GM12864 (cell line): ENCODE measurements at places on chromosomes 5 and 9.
A peak's percentile ranks its signal among the peaks of the same experiment; 100 is the strongest.

DNA sequence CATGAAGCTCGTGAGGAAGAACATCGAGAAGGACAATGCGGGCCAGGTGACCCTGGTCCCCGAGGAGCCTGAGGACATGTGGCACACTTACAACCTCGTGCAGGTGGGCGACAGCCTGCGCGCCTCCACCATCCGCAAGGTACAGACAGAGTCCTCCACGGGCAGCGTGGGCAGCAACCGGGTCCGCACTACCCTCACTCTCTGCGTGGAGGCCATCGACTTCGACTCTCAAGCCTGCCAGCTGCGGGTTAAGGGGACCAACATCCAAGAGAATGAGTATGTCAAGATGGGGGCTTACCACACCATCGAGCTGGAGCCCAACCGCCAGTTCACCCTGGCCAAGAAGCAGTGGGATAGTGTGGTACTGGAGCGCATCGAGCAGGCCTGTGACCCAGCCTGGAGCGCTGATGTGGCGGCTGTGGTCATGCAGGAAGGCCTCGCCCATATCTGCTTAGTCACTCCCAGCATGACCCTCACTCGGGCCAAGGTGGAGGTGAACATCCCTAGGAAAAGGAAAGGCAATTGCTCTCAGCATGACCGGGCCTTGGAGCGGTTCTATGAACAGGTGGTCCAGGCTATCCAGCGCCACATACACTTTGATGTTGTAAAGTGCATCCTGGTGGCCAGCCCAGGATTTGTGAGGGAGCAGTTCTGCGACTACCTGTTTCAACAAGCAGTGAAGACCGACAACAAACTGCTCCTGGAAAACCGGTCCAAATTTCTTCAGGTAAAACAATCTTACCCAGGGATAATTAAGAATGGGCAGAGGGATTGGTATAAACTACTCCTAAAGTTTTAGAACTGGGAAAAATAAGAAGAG lies 12.9 kb downstream of the ITGA1 start:
- no peak for DNase-seq

- DNase-seq: no peak
Measured at GRCh38 chr5:65086234-65086890, 317.6 kb downstream of the CWC27 start.

- DNase-seq: no peak
Measured at GRCh38 chr9:35561468-35562261, 43.4 kb upstream of the TESK1 start.

GRCh38 chr5:39254671-39255070 lies 35.3 kb upstream of the FYB1 start:
- DNase-seq: no peak

DNA sequence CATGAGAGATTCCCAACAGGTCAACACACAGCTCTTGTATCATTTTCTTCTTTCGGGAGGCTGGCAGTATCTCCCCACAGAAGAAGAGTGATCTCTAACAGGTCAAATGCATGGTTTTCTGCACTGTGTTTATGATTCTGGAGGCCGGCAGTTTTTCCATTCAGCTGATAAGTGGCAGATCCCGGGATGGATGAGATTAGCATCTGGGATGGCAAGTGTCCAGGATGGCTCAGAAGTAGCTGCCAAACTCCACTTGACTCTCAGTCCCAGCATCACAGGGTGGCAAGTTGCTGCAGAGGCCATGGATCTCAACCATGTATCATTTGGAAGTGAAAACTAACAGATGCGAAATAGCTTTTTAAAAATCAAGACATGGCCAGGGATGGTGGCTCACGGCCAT lies 97.8 kb upstream of the SLC44A1 start:
- DNase-seq: no peak

DNA sequence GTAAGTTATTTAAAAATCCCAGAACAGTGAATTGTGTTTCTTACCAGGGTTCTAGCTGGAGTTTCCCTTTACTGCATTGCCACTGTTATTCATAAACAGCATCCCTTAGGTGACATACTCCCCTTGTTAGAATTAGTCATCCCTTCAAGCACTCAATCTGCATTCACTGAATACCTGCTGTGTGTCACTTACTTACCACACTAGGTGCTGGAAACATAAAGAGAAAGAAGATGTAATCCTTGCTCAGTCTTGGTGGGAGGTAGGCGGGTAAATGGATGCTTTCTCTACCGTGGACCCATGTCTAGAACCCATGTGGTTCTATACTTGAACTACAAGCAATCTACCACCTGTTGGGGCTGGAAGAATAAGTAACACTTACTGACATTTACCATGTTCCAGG lies 371.6 kb downstream of the KDM4C start:
- DNase-seq: no peak

GRCh38 chr9:27297050-27297449 lies at the start of gene EQTN:
EQTN (minus strand) TSS chr9:27297150; CDS start chr9:27297055, 95 bp downstream.
- no peak for DNase-seq

GRCh38 chr9:68546596-68547390 lies 6.1 kb upstream of the TMEM252 start:
- peak; percentile 83 for DNase-seq

DNA sequence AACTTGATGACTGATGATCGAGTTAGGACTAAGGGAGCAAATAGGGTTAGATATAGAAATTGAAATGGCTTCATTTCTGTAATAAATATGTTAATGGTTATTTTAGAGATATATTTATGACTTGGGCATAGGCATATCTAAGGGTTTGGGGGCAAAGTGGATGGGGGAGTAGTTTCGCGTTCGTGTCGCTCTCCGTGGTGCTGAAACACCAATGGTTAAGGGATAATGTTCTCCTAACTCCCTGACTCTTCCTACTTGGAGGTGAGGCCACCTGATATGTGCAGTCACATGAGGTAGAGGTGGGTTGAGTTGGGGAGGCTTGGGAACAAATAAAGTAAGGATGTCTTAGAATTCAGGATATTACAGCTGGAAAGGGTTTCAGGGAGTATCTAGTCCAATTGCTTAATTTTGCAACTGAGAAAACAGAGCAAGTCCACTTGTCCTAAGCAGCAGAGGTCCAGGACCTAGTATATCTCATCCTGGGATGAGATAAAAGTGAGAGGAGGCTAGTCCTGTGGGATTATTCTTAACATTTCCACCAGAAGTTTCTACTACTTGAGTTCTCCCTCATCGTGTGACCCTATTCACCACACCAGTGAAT lies 44.0 kb upstream of the MAP1B start:
- DNase-seq: no peak

GRCh38 chr5:135052511-135053145 lies 18.6 kb upstream of the PITX1 start:
- no peak for DNase-seq

GRCh38 chr5:12911156-12911555 lies 1006.9 kb upstream of the CTNND2 start:
- no peak for DNase-seq

DNA sequence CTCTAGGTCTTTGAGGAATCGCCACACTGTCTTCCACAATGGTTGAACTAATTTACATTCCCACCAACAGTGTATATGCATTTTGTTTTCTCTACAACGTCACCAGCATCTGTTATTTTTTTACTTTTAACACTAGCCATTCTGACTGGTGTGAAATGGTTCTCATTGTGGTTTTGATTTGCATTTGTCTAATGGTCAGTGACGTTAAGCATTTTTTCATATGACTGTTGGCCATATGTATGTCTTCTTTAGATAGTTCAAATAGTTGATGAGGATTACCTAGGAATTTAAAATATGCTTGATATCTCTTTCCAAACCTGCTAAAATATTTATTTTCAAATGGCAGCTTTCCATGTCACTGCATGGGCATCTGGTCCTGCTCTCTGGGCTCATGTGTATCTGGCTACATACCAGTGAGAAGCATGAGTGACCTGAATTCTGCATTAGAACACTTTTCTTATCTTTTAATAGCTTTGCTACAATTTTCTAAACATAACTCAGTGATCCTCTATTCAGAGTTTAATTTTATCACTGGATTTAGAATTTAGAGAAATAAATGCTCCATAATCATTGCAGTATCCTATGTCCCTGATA lies 95.8 kb upstream of the ADAMTS16 start:
- no peak for DNase-seq

- DNase-seq: no peak
Measured at GRCh38 chr9:111180811-111181210, 142.5 kb upstream of the LPAR1 start.

DNA sequence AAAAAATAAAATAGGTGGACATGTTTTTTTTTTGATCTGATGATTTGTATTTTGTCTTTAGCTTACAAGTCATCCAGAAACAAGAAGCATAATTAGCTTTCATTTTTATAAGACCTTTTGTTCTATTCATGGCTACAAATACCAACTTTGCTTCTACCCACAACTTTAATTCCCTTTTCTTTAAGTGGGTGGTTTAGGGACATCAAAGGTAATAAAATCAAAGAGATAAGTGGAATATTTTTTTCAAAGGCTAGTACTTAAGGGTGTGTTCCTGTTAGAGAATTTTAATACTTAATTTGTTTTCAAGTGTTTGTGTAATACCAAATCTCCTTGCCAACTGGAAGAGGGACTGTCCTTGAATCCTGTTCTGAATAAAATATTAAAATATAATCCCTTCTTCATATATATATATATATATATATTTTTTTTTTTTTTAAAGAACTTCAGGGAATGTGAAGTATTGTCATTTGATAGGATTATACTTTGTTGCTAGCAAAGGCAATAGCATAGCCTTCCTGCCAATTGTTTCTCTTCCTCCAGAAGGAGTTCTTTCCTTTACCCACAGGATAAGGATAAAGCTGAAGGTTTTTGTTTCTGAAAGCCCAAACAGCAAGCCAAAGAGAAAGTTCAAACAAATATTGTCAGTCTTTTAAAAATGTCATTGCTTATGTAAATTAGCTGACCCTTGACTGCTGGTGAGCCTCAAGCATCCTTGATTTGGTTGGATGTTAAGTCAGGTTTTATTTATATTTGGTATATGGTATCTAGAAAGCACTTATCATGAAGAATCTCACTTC lies 108.9 kb downstream of the PAM start:
- no peak for DNase-seq

DNA sequence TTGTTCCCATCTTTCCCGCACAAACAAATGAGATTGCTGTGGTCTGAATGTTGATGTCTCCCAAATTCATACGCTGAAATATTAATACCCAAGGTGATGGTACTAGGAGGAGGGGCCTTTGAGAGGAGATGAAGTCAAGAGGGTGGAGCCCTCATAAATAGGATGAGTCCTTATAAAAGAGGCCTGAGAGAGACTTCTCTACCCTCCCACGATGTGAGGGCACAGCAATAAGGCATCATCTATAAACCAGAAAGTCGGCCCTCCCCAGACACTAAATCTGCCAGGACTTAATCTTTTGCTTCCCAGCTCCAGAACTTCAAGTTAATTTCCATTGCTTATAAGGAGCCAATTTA lies 170.4 kb downstream of the CTNND2 start:
- no peak for DNase-seq

GRCh38 chr5:66992547-66992946 lies 204.1 kb downstream of the CD180 start:
- DNase-seq: no peak

DNA sequence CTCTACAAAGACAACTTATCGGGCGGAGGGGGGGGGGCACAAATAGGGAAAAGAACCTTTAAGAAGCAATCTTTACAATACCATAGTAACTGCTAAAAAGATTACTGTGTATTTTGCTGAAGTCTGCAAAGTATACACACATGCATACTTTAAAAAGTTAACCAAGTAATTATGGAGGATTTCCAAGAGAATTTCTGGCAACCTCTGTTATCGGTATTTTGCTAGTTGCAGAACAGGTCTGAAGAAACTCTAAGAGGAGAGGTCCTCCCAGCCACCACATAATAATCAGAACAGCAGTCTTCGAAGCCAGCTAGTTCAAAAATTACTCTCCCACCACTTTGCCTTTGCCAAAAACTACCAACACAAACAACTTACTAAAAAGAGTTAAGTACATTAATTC lies 56.1 kb downstream of the UBAP2 start:
- no peak for DNase-seq

- peak; percentile 89 for DNase-seq
Measured at GRCh38 chr9:95462249-95463147, 54.3 kb downstream of the PTCH1 start.

DNA sequence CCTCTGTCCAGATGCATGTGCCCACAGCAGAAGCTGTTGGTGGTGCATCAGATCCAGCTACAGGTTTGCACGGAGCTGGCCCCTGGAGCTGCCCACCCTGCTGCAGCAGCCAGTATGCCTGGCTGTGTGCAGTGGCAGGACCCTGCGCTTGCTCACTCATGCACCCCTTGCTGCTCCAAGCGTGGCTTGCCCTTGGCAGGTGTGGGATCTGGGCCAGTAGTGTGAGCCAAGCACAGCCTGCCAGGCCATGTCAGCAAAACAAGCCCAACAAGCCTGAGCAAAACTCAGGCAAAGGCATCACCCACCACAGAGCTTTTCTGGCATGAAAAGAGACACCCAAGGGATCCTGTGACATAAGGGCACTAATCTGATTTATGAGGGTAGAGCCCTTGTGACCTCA lies 18.3 kb upstream of the ECPAS start:
- DNase-seq: no peak

DNA sequence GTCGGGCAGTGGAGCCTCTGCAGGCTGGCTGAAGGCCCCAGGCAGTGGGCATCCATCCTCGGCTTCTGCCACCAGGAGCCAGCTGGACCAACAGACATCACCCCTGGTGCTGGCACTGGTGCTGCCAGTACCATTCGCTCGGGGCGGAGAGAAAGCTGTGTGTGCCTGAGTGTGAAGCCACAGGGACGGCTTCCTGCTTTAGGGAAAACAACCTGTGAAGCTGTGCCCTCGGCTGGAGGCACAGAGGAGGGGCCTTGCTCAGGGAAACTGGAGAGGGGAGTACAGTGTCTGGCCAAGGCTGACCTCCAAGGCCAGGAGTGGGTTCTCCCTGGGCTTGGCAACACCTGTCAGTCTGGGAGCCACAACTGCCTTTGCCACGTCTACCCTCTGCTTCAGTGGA lies 38.3 kb downstream of the NEK6 start:
- DNase-seq: no peak

DNA sequence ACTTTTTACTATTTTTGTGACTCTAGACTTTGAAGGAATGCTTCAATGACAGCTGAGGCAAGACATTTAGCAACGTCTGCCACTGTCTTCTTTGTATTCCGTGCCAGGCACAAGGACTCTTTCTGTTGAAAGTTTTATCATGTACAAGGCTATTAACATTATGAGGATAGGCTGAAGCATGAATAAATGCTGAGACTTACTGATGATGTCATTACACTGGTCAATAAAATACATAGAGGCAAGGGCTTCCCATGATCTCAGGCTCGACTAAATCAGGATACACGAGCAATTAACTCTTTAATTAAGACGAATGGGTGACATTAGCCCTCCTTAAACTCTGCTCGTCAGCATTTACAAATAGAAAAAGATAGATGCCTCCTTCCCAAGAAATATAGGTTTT lies 1393.3 kb upstream of the WWC1 start:
- no peak for DNase-seq

DNA sequence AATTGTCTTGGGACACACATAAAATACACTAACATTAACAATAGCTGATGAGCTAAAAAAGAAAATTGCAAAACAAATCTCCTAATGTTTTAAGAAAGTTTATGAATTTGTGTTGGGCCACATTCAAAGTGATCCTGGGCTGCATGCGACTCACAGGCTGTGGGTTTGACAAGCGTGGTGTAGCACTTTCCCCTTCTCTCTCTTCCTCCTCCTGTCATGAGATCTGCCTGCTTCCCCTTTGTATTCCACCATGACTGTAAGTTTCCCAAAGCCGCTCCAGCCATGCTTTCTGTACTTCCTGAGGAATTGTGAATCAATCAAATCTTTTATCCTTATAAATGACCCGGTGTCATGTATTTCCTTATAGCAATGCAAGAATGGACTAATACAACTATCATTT lies 178.0 kb downstream of the TLR4 start:
- no peak for DNase-seq
